Activated CD4-positive, alpha-beta T cell treated with anti-CD3 and anti-CD28 coated beads for 24 hours (primary cell): ENCODE measurements at places on chromosomes 3 and 15.

GRCh38 chr3:82745544-82745943 lies 984.1 kb upstream of the GBE1 start:
- DNase-seq: no peak

DNA sequence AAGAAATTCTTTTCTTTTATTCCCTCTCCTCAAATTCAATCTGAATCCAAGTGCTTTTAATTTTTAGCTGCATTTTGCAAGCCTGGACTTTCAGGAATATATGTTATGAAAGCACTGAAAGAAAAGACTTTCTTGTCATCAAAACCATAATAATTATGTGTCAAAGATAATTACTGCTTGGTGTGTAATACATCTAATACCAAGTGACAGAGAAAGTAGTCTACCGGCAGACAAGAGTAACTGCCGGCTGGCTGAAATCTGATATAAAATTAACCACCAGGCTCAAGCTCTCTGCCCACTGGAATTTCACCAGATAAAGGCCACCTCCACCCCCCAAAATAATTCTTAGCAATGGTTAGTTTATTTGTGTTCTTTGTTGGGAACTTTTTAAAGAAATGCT lies 220.9 kb upstream of the CDIN1 start:
- DNase-seq: no peak

- no peak for DNase-seq
These were observed 77.4 kb downstream of the NEDD4 start for GRCh38 chr15:55915876-55916567.

DNA sequence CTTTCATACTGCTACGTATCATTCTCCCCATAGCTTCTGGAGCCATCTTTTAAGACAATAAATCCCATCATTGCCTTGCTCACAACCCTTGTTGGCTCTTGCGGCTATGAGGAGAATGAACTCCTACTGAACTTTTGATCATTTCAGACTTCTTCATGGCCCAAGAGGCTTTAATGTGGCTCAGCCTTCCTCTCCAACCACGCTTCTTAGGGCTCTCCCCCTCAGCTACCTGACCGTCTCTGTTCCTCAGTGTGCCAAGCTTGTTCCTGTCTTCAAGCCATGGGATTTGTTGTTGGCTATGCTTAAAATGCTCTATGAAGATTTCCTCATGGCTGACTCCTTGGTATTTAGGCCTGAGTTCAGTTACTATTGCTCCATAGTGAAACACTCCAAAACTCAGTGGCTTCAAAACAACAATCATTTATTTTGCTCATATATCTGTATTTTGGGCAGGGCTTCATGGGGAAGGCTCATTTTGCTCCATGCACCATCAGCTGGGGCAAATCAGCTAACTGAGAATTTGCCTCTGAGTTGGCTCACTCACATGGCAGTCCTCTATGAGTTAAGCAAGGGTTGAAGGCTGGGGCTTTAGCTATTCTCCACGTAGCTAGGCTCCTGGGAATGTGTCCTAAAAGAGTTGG lies 47.5 kb downstream of the FOXL2 start:
- DNase-seq: no peak

GRCh38 chr3:72816862-72817355 lies 31.3 kb downstream of the SHQ1 start:
- no peak for DNase-seq

DNA sequence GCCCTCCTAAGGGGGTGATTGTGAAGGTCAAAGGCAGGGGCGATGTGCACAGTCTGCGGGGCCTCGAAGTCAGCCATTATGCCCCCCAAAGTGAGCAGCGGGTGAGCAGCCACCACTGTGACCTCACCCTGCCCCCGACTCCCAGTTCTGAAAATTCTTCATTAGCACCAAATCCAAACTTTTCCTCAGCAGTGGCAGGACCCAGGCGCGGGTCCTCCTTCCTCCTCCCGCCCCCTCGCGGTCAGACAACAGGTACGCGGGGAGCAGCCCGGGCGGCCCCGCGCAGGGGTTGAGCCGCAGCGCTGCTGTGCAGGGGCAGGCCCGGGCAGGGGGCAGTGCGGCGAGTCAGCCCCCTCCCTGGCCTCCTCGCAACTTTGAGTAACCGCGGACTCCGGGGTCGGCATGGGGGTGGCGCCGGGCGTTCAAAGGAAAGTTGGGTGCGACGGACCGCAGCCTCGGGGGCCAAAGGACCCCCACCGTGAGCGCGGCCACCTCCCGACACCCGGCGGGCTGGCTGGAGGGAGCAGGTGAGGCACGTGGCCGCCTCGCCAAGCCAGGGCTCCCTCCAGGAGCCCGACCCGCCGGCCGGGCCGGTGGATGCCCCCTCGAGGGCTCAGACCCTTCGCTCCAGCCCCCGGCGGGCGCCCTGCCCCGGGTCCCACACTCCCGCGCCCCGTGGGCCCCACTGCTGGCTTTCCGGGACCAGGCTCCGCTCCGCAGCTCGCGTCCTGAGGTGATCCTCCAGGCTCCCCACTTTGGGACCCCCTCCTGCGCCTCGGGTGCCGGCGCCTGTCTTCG lies 49.4 kb upstream of the CCDC174 start:
- no peak for DNase-seq

DNA sequence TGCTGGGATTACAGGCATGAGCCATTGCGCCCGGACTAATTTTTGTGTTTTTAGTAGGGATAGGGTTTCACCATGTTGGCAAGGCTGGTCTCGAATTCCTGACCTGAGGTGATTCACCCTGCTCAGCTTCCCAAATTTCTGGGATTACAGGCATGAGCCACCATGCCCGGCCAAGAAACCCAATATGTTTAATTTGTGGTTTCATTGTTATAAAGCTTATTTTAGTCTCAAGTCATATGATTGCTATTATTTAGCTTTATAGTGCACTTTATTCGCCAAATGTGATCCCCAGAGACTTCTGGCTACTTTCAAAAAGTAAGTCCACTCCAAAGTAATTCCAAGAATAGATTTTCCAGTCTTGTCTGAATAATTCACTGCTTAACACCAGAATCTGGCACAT lies 19.3 kb upstream of the SLC4A7 start:
- DNase-seq: no peak

- DNase-seq: no peak
These were observed 175.6 kb downstream of the GHSR start for GRCh38 chr3:172272698-172273097.

- DNase-seq: no peak
These were observed 9.2 kb downstream of the IGF2BP2 start for GRCh38 chr3:185815391-185816282.

DNA sequence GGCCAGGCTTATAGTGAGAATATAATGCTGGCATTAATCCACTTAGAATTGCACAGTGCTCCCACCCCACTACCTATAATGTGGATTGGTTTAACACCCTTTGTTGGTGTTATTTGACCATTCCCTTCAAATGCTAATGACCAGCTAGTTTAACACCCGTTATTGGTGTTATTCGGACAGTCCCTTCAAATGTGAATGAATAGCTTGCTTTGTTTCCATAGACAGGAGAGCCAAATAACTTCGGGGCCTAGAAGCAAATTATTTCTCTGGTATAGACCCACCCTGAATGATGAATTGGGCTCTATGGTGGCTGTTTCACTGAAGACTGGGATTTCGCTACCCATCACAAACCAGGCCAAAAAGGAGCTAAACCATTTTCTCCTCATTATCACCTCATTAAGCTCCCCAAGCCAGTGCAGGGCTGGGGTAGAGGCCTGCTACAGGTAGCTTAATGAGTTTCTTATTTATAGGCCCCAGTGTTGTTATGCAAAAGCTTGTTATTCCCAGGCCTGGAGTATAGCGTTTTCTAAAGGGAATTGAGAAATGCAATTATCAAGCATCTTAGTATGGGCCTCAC lies 494.1 kb upstream of the DPH6 start:
- no peak for DNase-seq

- no peak for DNase-seq
These were observed 104.6 kb upstream of the KLF13 start for GRCh38 chr15:31221936-31222515.

- DNase-seq: no peak
These were observed 76.2 kb downstream of the TGFBR2 start for GRCh38 chr3:30682434-30683155.

DNA sequence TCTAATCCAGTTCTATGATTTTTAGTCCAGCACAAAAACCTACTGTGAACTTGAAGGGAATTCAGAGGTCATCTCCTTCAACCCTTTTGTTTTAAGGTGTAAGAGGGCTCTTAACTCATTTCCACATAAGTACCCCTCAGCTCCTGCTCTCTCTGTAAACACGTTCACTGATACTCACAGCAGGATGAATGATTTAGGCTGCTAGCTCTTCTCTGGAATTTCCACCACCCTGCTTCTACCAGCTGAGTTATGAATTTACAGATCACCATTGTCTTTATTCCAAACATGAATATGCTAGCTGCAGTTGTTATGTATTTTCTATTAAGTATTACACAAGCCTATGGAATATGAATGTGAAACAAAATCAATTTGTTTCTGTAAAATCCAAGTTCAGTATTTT lies 101.3 kb upstream of the NANOGP8 start:
- no peak for DNase-seq

DNA sequence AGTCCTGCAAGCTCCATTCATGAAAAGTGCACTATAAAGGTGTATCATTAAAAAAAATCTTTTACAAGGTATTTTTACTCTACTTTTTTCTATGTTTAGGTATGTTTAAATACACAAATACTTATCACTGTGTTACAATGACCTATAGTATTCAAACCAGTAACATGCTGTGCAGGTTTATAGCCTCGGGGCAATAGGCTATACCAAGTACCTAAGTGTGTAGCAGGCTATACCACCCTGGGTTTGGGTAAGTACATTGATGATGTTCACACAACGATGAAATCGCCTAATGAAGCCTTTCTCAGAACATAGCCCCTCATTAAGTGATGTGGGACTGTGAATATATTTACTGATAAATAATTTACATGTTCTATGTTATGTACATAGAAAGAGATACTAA lies 104.6 kb downstream of the ATP1B3 start:
- no peak for DNase-seq

DNA sequence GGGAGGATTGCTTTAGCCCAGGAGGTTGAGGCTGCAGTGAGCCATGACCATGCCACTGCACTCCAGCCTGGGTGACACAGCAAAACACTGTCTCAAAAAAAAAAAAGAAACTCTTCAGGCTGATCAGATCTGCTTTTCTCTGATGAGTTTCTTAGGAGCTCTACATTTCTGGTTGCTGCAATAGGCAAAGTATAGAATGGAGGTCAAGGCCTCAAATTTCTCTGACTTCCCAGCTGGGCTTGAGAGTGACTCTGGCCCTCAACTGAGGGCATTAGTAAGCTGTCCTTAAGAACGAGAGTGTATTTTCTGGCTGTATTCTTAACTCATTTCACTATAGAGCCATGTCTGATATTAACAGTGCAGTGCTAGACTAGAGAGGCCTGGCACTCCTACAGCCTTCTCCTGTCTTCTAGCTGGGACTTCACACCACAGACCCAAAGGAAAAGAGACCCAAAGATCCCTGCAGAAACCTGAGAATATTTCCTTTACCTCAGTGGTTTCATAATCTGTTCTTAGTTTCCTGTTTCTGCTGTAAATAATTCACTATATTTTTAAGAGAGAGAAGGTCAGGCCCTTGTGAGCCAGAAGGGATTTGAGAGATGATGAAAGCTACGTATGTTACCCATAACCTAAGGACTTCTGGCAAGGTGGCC lies 2.0 kb upstream of the NR1I2 start:
- no peak for DNase-seq

GRCh38 chr3:38579141-38579540 lies 70.3 kb downstream of the SCN5A start:
- no peak for DNase-seq

DNA sequence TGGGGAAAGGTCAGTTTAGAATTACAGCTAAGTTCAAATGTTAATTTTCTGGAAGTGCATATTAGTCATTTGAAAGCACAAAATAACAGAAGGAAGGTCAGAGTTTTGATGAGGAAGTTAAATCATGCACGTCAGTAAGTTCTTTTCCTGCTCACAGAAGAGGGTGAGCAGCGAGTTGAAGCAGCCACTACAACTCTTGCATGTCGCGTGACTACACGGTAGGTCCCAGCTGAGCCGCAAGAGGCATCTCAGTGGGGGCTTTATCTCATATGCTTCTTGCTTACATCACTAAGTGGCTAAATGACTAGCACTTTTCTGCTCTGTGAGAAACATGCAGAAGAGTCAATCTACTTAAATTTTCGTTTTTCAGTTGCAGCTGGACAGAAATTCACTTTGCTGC lies 21.3 kb upstream of the SEC62 start:
- peak; percentile 6 for DNase-seq

GRCh38 chr15:58678683-58679082 lies 70.8 kb downstream of the ADAM10 start:
- no peak for DNase-seq

GRCh38 chr3:74273091-74273490 lies 341.4 kb downstream of the CNTN3 start:
- no peak for DNase-seq

GRCh38 chr3:124512881-124513609 lies 217.2 kb upstream of the UMPS start:
- DNase-seq: no peak

GRCh38 chr15:29698030-29698701 lies 124.1 kb downstream of the TJP1 start:
- DNase-seq: no peak

DNA sequence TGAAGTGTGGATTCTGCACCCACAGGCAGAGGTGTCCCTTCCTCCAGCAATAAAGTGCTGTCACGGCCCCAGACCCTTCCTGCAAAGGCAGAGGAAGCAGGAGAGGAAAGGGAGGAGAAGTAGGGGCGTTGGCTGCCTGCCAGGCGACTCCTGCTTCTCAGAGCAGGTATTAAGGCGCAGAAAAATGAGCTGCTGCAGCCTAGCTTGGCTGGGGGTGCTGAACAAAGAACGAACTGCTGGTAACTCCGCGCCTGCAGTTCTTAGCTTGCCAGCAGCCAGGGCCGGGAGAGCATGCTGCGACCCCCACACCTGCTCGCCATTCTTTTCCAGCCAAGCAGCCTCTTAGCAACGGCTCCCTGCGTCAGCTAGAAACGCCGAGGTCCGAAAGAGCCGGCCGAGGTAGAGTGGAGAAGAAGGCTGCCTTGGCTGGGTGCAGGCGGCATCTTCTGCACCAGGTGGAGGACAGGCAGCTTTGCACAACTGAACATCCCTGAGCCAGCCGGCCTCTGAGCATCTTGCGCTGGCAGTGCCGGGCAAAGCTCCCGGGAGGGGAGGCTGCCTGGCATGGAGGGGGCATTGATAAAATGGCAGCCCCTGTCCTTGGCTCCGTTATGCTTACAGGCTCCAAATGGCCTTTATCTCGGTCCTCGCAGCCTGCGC lies 296.0 kb downstream of the MEX3B start:
- DNase-seq: no peak

- no peak for DNase-seq
These were observed 46.9 kb downstream of the RLBP1 start for GRCh38 chr15:89174476-89174875.

- DNase-seq: no peak
These were observed 57.5 kb upstream of the SIN3A start for GRCh38 chr15:75508840-75509532.

- DNase-seq: no peak
These were observed 560.1 kb downstream of the MCTP2 start for GRCh38 chr15:94791510-94791909.

GRCh38 chr3:169526246-169526645 lies 137.3 kb downstream of the MECOM start:
- no peak for DNase-seq

DNA sequence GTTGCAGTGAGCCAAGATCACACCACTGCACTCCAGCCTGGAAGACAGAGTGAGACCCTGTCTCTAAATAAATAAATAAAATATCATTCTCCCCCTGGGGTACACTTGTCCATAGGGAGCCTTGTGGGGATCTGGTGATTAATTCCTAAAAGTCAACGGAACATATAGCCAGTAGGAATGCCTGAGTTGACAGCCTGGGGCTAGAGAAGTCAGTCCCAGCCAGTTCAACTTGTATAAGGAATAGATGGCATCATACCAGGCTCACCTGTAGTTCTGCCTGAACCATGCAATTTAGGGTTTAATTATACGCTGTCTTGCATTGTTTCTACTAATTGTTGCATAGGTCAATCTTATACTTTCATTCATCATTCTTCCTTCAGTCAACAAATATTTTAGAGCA lies 5.9 kb upstream of the BOC start:
- no peak for DNase-seq
